Progenitor cell of endocrine pancreas (in vitro differentiated cells): ENCODE measurements at places on chromosomes 7 and 10. TPM values are rescaled to one million over a fixed set of nuclear protein-coding genes. Genes with fewer than 3 reads are reported as not detected.

DNA sequence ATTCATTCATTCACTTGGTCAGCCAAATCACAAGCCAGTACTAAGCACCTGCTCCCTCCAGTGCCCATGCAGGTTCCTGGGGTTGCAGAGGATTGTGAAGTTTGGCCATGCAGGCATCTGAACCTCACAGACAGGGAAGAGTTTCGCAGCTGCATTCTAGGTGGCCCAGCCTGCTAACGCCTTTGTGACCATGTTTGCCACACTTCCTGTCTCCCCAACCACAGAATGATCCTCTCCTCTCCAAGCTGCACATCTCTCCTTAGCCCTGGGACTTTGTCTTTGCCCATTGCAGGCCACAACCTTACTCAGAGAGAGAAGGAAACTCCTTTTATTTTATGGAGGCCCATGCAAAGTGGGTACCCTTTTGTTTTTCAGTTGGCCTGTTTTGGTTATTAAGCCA lies 31.8 kb downstream of the EPDR1 start:
- no peak for DNase-seq

Gene MMP21
- not detected in 2 replicates for total RNA-seq

Gene IKZF1
- 0.36 and 0.42 TPM in 2 replicates for total RNA-seq

DNA sequence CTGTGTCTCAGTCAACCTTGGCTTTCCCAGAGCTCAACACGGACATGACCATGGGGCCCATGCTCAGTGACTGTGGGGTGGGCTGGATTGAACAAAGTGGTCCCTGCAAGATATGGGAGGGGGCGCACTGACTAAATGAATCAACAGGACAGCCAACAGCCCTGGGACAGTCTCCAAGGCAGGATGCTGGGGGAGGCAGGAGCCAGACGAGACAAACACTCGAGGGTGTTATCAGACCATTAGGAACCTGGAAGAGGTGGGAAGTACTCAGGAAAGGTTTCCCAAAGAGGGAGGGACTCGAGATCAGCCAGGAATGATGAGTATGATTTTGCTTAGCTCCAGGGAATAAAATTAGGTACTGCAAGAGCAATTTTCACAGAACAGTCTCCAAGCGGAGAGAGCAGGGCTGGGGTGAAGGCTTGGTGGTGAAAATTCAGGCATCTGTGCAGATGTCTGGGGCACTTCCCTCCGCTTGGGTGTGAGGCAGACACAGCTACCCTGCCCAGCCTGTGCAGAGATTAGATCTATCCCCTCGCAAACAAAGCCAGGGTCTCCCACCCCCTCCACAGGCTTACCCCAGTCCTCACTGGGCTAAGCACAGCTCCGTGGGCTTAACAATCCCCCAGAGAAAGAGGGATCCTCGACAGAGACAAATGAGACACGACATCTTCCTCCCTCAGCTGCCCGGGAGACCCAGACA lies 261.1 kb upstream of the ZMIZ1 start:
- no peak for DNase-seq

- no peak for DNase-seq
Measured at GRCh38 chr10:124286621-124287020, 132.1 kb downstream of the OAT start.

Gene ZNF804B
- total RNA-seq = not detected in 2 replicates

- no peak for DNase-seq
Measured at GRCh38 chr10:118251791-118252190, 90.3 kb downstream of the FAM204A start.

DNA sequence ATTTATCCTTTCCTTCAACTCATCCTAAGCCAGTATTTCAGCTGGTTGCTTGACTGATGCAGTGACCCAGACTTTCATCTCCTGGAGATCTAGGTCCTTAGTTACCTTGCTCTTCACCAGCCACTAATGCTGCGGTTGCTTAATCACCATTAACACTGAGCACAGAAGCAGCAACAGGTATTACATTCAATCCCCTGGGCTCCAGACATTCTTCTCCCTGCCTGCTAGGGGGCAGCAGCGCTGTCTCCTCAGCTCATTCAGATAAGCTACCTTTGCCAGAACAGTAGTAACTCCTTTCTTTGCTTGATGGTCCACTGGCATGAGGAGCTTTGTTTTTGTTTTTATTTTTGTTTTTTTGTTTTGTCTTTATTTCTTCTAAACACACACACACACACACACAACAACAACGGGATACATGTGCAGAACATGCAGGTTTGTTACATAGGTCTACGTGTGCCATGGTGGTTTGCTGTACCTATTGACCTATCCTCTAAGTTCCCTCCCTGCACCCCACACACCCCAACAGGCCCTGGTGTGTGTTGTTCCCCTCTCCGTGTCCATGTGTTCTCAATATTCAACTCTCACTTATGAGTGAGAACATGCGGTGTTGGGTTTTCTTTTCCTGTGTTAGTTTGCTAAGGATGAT lies 1043.2 kb upstream of the C7orf33 start:
- DNase-seq = no peak

Gene IL15RA
- 0.48 and 1.5 TPM in 2 replicates for total RNA-seq
